Hematopoietic multipotent progenitor cell (in vitro differentiated cells): ENCODE measurements at places on chromosomes 3 and 15.

GRCh38 chr3:126344380-126345041 is 12.7 kb downstream of the KLF15 start:
- no peak for DNase-seq

DNA sequence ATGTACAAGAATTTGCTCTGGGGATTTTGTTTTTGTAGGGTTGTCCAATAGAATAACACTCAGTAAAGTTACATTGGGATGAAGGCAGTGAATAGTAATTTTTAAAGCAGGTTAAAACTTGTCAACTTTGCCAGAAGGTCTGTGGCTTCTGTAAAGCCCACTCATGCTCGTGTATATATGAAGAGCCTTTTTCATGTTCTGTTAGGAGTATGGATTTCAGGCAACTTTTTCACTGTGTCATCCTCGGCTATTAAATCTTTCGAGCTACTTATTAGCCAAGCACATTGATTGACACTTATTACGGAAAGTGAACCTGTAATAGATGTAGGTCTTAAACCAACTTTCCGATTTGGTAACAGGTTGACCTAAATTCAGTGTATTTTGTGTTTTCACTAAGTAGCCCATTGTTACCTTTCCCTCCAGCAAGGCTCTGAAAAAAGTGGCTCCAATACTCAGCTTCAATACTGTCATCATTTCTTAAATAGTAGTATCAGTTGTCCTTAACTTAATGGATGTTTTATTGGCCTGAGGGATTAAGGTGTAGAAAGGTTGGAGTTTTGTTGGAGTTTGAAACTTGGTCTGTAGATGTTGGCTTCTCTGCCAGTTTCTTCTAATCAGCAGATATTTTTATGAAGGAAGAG is 1.7 kb downstream of the PAK2 start:
- DNase-seq, result no peak

DNA sequence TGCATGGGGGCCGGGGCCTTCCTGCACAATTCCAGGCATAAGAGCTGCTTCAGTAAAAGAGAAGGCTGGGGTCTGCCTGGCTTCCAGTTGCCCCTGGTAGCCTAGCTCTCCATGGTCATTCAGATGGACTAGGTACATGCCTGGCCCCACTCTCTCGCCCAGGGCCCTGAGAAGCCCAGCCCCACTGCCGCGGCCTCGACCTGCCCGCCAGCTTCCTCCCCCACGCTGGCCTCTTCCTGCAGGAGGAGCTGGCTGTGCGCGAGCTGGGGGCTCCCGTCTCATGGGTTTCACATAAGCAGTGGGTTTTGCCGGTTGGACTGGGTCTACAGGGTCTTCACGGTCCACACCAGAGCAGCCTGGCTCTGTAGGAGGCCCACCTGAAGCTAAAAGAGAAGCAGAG is 3.6 kb downstream of the PRR20G start:
- DNase-seq, result no peak

DNA sequence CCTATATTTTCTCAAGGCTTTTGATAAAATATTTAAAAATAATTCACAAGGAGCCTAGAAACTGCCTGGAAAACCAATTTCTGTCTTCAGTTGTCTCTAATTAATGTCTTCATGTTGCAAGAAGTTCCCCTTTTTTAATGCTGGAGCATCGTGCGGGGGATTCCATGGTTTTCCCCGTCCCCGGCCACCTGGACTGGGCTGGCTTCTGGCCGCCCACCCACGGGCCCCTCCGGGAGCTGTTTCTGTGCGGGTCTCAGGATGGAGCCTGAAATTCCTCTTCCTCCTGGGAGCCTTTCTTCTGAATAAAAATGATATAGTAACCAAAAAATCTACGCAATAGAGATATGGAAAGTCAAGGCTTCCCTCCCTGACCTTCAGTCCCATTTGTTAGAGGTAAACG is 8.1 kb upstream of the LRRK1 start:
- no peak for DNase-seq

DNA sequence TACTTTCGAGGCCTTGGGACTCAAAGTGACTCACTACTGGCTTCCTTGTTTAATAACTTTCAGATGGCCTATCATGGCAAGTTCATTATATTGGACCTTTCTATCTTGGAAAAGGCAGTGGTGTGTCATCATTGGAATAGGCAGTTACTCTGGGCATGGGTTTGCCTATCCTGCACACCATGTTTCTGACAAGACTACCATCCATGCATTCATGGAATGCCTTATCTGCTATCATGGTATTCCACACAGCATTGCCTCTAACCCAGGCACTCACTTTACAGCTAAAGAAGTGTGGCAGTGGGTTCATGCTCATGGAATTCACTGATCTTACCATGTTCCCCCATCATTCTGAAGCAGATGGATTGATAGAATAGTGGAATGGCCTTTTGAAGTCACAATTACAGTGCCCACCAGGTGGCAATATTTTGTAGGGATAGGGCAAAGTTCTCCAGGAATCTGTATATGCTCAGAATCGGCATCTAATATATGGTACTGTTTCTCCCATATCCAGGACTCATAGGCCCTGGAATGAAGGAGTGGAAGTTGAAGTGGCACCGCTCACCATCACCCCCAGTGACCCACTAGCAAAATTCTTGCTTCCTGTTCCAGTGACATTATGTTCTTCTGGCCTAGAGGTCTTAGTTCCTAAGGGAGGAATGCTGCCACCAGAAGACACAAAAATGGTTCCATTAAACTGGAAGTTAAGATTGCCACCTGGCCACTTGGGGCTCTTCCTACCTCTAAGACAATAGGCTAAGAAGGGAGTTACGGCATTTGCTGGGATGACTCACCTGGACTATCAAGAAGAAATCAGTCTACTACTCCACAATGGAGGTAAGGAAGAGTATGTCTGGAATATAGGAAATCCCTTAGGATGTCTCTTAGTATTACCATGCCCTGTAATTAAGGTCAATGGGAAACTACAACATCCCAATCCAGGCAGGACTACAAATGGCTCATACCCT is 1161.4 kb downstream of the SI start:
- no peak for DNase-seq

GRCh38 chr15:86002444-86002843 is 77.2 kb upstream of the AGBL1 start:
- DNase-seq, result no peak

GRCh38 chr15:38520035-38520434 is 44.6 kb downstream of the RASGRP1 start:
- DNase-seq, result no peak

GRCh38 chr15:101276501-101277037 is 716 bp downstream of the SELENOS start:
- DNase-seq, result peak; percentile 53

- DNase-seq, result no peak
Observed at GRCh38 chr3:170383567-170383966, 26.1 kb downstream of the SKIL start.

- DNase-seq, result peak; percentile 91
Observed at GRCh38 chr3:42831321-42831713, 22.1 kb downstream of the ACKR2 start.

- DNase-seq, result no peak
Observed at GRCh38 chr3:127103080-127103479, 89.9 kb upstream of the PRR23E start.

DNA sequence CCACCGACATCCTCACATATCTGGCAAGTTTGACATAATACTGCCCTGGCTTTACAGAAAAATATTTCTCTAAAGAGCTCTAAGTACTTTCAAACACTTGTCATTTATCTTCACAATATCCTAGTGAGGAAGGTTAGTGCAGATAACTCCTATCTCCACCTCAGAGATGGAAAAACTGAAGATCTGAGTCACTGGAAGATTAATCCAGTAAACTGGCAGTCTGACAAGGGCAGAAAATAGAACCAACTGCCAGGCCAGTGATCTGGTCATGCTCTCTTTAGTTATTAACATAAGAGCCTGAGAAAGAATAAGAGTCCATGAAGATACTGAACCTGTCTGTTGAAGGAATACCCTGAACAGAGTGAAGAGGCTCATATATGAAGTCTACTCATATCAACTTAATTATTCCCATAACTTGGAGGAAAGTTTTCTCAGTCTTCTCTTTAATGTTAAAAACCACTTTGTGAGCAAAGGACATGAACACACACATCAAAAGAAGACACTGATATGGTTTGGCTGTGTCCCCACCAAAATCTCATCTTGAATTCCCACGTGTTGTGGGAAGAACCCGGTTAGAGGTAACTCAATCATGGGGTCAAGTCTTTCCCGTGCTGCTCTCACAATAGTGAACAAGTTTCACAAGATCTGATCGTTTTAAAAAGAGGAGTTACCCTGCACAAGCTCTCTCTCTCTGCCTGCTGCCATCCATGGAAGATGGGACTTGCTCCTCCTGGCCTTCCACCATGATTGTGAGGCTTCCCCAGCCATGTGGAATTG is 61.4 kb downstream of the GOLIM4 start:
- no peak for DNase-seq

DNA sequence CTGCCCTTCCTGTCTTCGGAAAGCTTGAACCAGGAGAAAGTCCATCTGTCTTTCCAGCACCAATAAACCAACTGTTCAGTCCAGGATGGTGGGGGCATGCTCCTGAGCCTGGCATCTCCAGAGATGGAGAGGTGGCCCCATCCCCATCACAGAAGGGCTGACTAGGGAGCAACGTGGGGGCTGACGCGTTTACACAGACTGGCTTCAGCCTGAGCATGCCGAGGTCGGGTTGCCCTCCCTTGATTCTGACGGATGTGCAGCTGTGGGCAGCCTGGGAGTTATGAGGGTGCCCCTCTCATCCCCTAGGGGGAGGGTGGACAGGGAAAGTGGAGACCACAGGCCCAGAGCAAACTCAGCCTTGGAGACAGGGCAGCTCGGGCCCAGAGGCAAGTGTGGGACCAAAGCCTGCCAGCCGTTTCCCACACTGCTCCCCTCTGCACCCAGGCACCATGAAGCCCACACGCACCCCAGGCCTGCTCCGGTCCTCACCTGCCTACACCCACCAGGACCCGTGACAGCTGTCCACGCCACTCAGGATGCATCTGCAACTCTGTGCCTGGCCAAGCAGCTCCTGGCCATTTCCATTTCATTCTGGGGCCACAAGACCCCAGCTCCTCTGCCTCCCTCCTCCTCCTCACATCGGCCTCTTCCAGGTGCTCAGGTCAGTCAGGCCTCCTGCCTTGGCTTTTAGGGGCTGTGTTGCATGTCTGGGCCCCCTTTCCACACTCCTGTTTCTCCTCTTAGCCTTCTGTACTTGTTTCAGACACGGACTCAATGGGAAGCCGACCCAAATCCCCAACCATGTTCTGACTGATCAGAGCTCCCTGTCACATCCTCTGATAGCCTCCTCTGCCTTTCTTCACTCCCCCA is 48.2 kb upstream of the SLC41A3 start:
- no peak for DNase-seq

DNA sequence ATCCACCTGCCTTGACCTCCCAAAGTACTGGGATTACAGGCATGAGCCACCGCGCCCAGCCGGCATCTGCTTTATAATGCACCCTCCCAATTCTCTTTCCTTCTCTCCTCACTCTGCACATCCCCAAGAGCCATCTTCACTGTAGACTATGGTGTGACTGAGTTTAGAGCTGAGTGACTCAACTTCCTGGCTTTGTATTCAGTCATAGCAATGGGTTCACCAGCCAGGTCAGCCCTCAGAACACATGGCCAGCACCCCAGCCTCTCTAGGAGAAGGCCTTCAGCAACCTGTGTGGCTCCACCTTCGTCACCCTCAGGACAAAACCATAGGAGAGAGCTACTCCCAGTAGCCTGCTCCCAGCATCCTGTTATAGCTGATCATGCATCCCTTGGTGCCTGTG is 33.0 kb downstream of the ARID3B start:
- no peak for DNase-seq

- no peak for DNase-seq
Observed at GRCh38 chr3:187947927-187948682, 202.8 kb upstream of the BCL6 start.

DNA sequence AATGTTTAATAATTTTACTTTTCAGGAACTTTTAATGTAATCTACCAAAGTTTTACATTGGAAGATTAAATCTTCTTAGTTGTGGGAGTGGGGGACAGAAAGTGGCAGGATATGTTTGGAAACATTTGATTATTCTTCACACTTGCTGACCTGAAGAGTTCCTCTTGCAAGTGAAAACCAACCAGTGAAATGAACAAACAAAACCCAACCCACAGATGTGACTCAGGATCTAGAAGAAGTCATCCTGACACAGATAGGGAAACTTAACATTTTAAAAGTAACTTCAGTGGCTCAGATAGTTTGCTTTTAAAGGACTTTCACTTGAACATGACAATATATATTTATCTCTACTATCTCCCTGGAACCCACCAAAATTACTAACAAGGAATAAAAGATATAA is 55.4 kb downstream of the ASTE1 start:
- DNase-seq, result no peak

DNA sequence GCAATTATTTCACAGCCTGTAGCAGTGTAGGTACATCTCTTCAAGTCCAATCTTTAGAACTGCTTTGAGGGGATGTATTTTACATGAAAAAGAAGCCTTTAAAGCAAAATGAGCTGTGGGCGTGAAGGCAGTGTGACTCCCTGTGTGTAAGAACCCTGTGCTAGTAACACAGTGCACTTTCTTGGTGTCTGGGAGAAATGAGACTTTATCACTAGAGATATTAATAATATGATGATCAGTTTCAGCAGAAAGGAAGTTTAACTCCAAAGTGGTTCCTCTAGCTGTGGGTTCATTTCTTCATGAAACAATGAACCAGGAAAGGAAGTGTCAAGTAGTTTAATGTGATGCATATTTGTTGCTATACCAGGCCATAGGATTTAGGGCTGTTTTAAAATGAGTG is 41.5 kb downstream of the SLCO3A1 start:
- no peak for DNase-seq

- no peak for DNase-seq
Observed at GRCh38 chr3:152120601-152121269, 148.0 kb upstream of the MBNL1 start.

DNA sequence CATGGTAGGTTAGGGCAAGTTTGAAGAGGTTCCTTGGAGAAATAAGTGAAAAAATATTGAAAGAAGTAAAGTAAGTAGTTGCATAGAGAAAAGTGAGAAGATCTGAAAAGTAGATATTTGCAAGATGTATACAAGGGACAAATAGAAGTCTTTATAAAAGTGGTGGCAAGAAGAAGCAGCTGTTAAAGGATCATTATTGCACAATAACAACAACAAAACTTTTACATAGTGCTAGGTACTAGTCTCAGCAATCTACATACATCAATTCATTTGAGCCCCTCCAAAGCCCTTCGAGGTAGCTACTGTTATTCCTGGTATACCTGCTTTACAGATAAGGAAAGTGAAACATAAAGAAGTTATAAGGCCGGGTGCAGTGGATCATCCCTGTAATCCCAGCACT is 239.6 kb downstream of the MEIS2 start:
- no peak for DNase-seq

- DNase-seq, result no peak
Observed at GRCh38 chr3:69494185-69494584, 108.3 kb upstream of the FRMD4B start.

GRCh38 chr15:98719137-98719740 is 70.9 kb downstream of the IGF1R start:
- DNase-seq, result no peak
